ENCODE measurements at places on chromosomes 11 and 22. TPM values are rescaled to one million over a fixed set of nuclear protein-coding genes. Genes with fewer than 3 reads are reported as not detected.

MS4A12 gene
- not detected for total RNA-seq

DKK3 gene
- 0.17 TPM for total RNA-seq

OR52E1 gene
- total RNA-seq, result not detected

OR8G1 gene
- not detected for total RNA-seq

OR8A1 gene
- total RNA-seq, result not detected

All from activated CD8-positive, alpha-beta memory T cell treated with anti-CD3 and anti-CD28 coated beads for 36 hours (primary cell).